Head of caudate nucleus (tissue), 42 donors: ENCODE measurements at places on chromosomes 2 and 18.

- DNase-seq: no peak
These were observed 67.4 kb downstream of the TXNL1 start for GRCh38 chr18:56570978-56571377.

DNA sequence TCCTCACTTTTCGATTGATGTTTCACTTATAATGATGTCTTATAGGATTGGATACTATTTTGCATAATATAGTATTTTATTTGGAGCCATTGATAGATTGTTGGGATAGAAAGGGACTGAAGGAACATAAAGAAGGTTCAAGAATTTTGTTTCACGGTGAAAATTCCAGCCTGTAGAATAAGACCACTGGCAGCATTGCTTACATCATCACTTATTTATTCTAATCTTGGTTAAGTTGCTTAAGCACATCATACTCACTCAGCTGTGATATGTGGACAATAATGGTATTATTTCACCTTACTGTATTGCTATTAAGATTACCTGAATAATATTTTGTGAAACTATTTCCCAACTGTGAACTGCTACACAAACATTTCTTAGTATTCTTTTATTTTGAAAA lies 118.3 kb downstream of the FIGN start:
- DNase-seq: no peak

GRCh38 chr2:14675489-14675888 lies 43.0 kb downstream of the LRATD1 start:
- DNase-seq: no peak

- no peak for DNase-seq
These were observed 35.3 kb downstream of the ZCCHC2 start for GRCh38 chr18:62558015-62558663.

DNA sequence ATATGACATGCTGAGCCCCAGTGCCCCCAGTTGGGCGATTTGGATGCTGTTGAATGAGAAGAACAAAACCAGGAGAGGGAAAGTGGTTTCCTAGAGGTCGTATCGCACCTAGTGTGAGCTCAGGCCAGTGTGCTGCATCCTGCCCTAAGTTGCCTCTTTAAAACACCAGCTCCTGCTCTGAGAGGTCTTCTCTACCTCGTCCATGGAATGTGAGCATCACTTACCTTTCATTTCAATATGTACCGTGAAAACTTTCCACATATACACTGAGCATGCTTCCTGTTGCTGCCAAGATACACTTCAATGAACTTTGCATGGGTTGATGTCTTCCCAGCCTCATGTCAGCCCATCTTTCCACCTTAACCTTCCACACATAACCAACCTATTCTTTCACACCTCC lies 55.6 kb downstream of the MYT1L start:
- no peak for DNase-seq

GRCh38 chr2:47891369-47892337 lies 14.6 kb downstream of the FBXO11 start:
- no peak for DNase-seq

DNA sequence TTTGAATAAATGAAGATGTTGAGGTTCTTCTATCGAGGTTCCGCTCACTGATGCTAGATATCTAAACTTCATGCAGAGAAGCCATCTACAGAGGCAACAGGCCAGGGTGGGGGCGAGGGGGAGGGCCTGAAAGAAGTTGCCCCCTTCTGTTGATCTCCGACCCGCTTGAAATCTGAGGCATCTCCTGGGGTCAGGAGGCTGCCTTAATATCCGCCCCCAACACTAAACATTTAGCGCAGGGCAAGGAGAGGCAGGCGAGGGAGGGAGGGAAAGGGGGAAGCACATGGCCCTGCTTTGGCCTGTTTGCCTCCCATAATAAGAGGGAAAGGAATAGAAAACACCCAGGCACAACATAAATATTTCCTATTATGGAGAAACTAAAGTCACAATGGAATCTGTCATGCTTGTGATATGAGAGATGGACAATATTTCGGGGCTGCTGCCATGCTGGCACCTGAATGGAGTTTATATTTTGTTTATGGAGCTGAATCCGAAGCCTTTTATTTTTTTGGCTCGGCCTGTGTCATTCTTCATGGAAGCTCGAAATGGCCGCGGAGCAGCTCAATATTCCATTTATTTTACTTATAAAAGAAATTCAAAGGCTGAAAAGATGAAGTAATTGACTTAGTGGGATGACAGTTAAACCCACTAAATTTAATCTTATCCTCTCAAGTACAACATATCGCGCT lies 221.1 kb downstream of the INSIG2 start:
- DNase-seq: no peak

DNA sequence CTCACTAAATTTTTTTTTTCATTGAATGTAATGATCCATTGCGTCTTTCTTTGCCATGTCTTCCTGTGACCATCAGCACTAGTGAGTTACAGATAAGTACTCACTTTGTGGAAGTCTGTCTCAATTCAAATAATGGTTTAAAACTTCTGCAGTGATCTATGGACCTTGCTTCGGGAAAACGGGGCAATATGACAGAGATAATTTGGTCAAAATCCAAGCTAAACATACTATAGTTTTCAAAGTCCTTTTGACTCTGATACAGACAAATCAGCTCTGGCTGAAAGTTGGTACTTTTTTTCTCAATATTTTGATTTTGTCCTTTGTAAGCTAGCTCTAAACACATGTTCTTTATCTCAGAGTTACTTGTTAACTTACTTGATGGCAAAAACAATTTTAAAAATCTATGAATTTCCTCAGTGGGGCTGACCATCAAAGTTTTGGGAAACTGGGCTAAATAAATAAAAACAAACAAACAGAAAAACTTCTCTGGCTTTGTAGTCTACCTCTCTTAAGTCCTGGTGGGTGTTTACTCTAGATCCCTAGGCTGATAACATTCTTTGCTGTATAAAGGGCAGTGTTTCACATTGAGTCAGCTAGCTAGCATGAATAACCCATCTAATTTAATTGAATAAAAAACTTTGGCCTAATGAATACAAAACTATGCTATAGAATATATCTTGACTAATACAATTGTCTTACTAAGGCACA lies 327.6 kb downstream of the RDH14 start:
- no peak for DNase-seq

- no peak for DNase-seq
These were observed 34.9 kb downstream of the ATP9B start for GRCh38 chr18:79104137-79104536.

DNA sequence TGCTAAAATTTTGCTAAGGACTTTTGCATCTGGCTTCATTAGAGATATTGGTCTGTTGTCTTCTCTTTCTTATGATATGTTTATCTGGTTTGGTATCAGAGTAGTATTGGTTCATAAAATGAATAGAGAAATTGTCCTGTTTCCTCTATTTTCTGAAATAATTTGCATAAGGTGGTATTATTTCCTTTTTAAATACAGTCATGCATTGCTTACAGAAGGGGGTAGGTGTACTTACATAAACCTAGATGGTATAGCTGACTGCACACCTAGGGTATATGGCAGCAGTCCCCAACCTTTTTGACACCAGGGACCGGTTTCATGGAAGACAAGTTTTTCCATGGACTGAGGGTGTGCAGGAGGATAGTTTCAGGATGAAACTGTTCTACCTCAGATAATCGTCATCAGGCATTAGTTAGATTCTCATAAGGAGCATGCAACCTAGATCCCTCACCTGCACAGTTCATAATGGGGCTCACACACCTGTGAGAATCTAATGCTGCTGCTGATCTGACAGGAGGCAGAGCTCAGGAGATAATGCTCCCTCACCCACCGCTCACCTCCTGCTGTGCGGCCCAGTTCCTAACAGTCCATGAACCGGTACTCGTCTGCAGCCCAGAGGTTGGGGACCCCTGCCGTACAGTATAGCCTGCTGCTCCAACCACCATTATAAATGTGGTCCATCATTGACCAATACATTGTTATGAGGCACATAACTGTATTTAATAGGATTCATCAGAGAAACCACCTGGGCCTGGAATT lies 189.2 kb downstream of the FAM210A start:
- DNase-seq: no peak

- DNase-seq: no peak
These were observed 101.9 kb downstream of the CDH20 start for GRCh38 chr18:61435064-61435652.

GRCh38 chr2:238771218-238771617 lies 76.7 kb upstream of the TWIST2 start:
- DNase-seq: no peak

DNA sequence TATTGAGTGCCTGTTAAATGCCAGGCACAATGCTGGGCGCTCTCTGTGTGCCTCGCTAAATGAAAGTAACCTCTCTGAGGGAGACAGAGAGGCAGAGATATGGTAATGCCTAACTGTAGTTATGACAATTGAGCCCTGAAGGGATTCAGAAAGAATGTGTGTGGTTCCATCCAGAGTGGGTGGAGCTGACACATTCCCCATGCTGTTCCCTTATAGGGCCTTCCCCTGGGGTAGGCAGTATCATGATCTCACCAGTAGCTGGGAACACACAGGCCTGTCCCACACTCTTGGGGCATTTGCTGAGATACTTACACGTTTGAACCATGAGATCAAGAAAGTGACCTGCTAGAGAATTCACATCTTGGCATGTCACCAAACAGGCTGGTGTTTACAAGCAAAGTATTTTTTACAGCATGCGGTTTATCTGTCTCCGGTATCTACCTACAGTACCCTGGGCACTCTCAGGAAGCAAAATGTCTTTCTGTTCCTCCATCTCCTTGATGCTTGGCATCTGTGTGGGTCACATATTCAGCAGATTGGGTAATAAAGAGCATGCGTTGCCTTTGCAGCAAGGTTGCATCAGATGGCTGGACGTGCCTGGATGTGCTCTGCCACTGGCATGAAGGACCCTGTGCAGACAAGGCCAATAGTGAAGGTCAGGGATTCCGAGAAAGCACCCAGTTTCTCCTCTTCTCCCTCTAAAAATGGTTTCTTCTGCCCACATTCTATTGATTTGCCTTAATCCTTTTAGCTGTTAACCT lies 9.4 kb downstream of the CTIF start:
- DNase-seq: peak; percentile 45

GRCh38 chr2:156379071-156379470 lies 46.5 kb upstream of the NR4A2 start:
- DNase-seq: no peak

DNA sequence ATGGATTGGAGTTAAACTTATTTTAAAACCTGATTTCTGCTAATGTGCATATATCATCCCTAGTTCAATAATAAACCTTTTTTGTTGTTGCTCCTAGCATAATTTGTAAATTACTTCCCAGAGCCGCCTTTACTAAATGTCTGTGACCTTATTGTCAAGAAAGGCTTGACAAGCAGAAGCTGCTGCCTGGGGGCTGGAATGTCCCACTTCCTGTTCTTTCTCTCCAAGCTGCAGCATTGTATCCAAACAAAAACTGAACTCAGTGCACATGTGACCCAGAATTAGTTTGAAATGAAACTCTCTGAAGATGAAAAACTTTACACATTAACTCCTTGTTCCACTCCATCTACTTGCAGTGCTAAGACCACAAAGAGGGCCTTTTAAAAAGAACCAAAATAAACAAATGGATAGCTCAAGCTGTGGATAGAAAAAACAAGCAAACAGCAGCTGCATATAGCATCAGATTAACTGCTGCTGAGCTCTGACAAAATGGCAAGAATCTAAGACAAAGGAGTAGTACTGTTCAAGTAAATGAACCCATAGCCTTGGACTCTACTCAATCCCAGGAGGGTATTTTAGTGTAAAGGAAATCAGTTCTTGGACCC lies 99.8 kb upstream of the NEUROD1 start:
- no peak for DNase-seq

DNA sequence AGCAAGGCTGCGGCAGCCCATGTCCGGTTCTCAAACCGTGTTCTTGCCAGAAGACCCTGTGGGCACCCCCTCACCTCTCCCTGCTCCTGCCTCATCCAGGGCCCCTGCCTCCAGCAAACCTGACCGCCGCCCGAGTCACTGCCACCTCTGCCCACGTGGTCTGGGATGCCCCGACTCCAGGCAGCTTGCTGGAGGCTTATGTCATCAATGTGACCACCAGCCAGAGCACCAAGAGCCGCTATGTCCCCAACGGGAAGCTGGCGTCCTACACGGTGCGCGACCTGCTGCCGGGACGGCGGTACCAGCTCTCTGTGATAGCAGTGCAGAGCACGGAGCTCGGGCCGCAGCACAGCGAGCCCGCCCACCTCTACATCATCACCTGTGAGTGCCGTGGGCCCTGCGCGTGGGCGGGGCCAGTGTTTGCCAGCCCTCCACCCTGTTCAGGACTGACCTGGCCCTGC lies 32.2 kb downstream of the MTERF4 start:
- DNase-seq: no peak

GRCh38 chr2:223734346-223734745 lies 103.0 kb downstream of the AP1S3 start:
- DNase-seq: no peak

DNA sequence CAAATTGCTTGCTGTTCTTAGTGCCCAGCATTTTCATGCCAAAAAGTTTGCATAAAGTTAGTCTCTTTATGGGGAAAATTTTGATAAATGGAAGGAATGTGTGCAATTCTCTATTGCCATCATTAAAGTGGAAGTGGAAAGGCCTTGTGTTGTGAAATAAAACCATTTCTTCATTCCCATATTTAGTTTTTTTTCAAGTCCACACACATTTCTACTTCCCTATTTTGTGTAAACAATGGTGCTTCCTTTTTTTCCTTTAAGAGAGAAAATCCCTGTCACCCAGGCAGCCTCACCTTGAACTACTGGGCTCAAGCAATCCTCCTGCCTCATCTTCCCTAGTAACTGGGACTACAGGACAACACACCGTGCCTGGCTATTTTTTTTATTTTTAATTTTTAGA lies 42.3 kb upstream of the NCOA1 start:
- no peak for DNase-seq
